ENCODE measurements at places on chromosomes 12 and 14. TPM values are rescaled to one million over a fixed set of nuclear protein-coding genes. Genes with fewer than 3 reads are reported as not detected.

DNA sequence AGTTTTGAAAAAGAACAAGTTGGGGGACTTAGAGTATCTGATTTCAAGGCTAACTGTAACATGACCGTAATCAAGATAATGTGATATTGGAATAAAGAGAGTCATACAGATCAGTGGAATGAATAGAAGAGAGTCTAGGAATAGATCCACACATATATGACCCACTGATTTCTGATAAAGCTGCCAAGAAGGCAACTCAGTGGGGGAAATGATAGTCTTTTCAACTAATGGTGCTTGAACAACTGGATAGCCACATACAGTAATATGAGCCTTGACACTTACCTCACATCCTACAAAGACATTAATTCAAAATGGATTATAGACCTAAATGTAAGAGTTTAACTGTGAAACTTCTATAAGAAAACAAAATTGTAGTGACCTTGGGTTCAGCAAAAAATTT is 3.8 kb downstream of the PRKCH start:
- no peak overlapping the region for H3K27ac ChIP-seq
- no peaks in the 10 kb centered on the region for H3K27me3 ChIP-seq
- H3K36me3 ChIP-seq = no peaks in the 10 kb centered on the region
- H3K4me3 ChIP-seq = no peak overlapping the region
- no peaks in the 10 kb centered on the region for H3K4me1 ChIP-seq

- no peak for DNase-seq
- H3K27me3 ChIP-seq = no peaks in the 10 kb centered on the region
- no peak overlapping the region for H3K27ac ChIP-seq
- H3K4me3 ChIP-seq = no peak overlapping the region
- no peaks in the 10 kb centered on the region for H3K36me3 ChIP-seq
Observed at GRCh38 chr14:103000291-103000921, 56.9 kb downstream of the CDC42BPB start.

DNA sequence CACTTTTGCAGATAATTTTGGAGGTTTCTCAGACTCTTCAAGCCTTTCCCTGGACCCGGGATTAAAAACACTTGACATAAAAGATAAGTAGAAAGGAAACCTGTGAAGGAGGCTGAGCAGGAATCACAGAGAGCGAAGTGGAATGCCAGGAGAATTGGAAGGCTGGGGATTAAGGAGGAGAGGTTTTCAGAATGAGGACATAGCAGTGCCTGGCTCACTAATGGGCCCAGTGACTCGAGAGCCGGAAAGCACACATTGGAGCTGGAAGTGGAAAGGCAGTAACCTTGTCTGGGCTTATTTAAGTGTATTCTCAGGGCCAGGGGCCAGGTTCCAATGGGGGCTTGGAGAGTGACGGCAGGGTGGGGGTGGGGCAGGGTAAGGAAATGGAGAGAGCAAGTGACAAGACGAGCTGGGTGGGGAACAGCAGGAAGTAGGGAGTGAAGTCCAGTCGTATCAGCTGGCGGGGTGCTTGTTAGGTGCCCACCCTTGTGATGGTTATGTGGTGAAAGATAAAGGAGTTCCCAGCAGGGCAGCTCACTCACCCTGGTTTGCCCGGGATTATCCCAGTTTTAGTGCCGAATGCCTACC is 13.1 kb downstream of the EVL start:
- no peak for DNase-seq
- peaks cover 10% of the 10 kb centered on the region for H3K4me1 ChIP-seq
- H3K27me3 ChIP-seq = no peaks in the 10 kb centered on the region
- no peaks in the 10 kb centered on the region for H3K36me3 ChIP-seq

DNA sequence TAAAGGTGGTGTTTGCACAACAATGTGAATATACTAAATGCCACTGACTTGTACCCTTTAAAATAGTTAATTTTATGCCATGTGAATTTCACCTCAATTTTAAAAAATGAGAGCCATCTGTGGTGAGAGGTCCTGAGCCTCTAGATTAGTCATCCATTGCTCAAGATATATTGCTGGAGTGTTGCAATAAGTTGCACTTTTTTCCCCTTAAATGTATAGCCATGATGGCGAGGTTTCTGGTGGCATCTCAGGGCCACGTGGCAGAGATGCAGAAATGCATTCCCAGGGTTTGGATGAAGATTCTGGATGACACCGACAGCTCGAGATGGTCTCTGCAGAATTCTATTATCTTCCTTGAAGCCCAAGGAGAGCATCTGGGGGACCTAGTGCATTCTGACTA is 153.7 kb downstream of the AACS start:
- DNase-seq = no peak
- no peak overlapping the region for H3K27ac ChIP-seq
- no peak overlapping the region for H3K4me3 ChIP-seq
- no peaks in the 10 kb centered on the region for H3K27me3 ChIP-seq

The RHNO1 gene
- 26.5 TPM for total RNA-seq
